RWPE1 (cell line): ENCODE measurements at places on chromosomes 11 and 22.
A peak's percentile ranks its signal among the peaks of the same experiment; 100 is the strongest.

DNA sequence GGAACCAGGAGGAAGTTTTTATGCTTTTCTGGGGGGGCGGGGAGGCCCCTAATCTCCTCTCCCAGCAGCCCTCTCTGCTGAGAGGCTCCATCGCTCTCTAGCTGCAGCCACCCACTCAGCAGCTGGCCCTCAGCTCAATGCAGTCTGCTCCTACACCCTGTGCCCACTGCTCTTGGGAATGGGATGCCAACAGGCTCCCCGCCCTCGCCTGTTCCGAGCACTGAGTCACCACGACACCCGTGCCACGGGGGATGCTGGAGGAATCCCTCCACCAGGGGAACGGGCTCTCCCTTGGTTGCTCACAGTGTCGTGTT, 23.5 kb upstream of the SUSD2 start:
- no peak for DNase-seq

GRCh38 chr11:10023212-10023611, 270.8 kb downstream of the SBF2 start:
- no peak for DNase-seq

DNA sequence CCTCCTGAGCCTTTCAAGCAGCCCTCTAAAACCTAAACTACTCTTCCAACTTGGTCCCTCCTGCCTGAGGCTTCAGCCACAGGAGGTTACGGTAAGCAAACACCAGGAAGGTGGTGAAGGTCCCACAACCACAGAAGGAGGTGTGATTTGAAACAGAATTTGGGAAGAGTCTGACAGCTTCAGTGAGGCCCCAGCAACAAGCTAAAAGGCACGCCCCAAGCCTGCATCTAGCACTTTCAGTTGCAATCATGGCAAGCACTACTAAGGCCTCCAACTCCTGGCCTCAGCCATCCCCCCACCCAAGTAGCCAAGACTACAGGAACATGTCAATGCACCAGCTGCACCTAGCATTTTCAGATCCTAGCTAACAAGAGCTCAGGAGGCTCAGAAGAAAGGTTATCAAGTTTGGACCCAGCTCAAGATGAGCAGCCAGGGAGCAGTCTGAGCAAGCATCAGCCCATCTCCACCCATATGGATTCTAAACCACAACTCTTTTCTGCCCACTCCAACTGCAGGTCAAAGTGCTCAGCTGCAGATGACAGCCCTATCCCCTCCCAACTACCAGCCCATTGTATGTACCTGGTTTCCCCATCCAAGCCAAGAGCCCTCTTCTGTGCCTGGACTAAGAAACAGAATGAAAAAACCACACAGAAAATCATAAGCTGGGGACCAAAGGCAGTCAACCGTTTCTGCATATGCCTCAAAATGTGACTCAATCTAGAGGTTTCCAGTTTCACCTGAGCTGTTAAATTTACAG, 10.4 kb upstream of the AHNAK start:
- DNase-seq: no peak

- DNase-seq: no peak
These were observed 119.3 kb downstream of the OSBP2 start for GRCh38 chr22:30813936-30814335.

DNA sequence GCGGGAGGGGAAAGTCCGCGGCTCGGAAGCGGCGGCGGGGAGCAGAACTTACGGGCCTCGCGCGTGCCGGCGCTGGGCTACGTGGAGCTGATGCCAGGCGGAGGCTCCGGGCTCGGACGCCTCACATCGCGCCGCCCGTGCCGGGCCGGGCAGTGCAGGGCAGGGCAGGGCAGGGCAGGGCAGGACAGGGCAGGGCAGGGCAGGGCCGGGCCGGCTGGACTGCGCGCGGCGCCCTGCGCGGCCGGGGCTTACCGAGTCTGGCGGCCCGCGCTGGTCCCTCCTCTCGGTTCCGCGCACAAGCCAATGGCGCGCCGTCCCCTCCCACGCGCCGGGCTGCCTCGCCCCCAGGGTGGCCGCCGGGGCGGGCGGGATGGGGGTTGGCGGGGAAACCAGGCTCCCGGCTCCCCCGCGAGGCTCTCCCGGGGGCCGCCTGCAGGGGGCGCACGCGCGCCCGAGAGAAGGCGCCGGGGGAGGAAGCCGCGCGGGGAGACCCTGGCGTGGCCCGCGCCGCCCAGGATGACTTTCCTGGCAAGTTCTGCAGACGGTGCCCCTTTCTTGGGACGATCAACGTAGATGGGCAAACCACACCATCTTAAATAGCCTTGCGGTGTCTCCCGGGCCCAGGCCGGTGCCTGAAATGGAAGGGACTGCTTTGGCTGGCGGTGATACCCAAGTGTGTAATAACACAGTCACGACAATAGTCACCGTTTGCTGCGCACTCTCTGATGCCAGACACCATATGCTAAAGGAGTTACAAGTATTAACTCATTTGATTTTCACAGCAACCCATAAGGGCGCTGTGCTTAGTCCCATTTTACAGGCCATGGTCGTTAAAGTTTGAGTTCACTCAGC, at the start of gene TP53I11:
Gene TP53I11, minus strand, starts transcription at position 259 of the 852 bp plus-strand sequence. CDS start 12,548 bp downstream, outside the sequence.
- peak; percentile 41 for DNase-seq

DNA sequence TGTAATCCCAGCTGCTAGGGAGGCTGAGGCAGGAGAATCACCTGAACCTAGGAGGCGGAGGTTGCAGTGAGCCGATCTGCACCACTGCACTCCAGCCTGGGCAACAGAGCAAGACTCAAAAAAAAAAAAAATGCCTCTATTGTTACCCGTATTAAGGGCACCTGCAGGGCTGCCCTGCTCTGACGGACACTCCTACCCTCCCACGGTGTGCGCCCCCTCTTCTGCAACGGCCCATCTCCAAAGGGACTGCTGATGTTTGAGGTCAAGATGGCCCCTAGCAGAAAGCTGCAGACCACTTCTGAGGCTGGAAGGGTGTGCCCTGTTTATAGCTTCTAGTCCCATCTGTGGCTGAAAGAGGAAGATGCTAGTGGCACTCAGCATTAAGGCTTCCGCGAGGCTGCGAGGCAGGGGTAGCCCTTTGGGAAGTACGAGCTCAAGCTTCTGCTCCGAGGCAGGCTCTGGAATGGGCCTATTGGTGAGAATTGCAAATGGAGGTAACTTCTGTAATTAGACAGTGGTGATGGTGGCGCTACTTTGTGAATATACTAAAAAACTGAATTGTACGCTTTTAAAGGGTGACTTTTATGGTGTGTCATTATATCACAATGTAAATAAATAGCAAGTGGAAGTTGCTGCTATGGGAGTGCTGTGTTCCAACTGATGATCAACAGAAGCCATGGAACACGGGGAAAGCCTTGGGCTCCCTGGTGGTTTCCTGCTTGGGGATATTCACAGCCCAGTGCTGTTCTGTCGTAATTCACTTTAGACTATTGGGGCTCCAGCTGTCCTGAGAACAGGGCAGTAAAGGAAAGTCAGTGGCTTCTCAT, 24.3 kb downstream of the ARFGAP2 start:
- no peak for DNase-seq

DNA sequence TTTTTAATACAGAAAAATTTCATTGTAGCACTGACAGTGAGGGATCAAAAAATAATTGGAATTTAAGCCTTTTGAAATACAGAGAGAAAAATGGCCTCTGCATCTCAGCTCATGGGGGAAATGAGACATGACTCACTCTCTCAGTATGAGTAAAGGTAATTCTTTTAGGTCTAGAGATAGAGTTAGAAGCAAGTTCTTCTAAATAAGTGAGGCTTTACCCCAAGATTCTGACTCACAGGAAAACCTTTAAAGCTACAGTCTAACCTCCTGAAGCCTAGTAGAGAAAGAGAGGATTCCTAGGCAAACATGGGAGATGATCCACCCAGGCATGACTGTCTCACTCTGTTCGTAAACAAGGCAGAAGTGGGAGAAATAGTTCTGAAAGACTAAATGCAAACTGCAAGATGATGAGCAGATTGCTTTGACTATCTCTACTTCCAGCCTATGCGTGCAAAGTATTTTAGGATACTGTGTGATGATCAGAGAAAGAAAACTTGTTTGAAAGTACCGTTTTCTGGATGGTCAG, 1003.3 kb upstream of the CCDC90B start:
- DNase-seq: peak; percentile 3

DNA sequence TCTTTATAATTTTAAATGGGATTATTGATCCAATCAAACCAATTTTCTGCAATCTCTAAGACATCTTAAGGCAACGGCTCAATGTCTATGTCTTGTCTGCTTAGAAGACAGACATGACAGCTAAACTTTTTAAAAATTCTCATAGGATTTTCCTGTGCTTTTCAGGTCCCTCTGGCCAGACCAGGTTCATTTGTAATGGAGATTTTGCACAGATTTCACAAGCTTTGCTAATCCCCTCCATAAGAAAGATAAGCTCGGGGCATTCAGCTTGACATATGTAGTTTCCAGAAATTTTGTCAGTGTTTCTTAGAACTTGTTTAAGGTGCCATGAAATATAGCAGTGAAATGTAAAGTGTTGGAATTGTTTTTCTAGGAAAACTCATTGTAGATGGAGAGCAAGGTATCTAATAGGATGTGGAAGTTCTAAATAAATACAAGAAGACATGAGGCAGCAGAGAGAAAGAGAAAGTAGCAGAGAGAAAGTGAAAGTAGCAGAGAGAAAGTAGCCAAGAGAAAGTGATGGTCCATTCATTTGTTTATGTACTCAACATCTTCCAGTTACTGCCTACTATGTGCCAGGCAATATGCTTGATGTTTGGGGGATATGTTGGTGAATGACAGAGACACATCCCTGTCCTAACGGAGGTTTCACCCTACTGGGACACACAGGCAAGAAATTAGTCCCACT, 219.1 kb upstream of the ARHGAP42 start:
- no peak for DNase-seq

DNA sequence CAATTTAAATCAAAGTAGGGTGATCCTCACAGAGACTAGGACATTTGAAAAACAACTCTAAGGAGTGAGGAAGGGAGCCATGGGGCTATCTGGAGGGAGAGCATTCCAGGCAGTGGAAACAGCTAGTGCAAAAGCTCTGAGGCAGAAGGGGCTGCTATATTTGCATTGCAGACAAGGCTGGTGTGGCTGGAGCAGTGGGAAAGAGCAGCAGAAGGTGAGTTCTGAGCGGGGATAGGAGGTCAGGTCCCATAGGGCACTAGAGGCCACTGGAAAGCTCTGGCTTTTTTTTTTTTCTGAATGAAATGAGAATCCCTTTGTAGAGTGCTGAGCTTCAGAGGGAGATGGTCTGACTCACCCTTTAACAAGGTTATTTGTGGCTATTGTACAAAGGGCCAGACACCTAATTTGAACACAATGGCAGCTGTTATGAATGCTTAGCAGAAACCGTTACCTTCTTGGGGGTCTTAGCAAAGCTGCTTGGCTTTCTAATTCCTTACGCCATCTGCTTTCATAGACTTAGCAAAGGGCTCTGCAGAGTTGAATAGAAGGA, 291.6 kb downstream of the BUD13 start:
- no peak for DNase-seq

DNA sequence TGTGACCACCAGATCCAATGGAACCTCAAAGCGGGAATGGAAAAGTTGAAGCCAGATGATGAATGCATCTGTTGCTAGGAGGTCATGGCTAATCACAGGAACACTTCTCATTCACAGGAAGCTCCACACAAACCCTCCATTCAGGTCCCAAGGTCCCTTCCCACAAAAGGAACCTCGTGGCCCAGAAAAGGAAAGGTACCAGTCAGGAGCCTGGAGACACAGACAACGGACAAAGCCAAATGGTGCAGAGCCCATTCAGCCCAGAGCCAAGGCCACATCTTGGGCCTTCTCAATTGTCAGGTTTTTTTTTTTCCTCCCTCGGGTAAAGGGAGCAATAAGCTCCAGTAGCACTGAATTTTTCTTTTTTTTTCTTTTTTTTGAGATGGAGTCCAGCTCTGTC, 87.0 kb downstream of the FAM168A start:
- no peak for DNase-seq

DNA sequence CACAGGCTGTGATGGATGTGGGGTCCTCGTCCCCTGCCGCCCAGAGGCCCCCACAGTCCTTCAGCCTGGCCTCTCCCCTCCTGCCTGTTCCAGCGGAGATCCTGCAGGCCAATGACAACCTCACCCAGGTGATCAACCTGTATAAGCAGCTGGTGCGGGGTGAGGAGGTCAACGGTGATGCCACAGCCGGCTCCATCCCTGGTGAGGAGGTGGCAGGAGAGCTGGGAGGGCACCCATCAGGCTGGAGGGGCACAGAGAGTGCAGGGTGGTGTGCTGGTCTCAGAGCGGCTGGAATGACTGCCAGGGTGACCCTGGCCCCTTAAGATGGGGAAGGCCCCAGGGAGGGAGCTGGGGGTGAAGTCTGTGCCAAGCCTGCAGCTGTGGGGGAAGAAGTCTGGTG, 14.6 kb upstream of the SH3BP1 start:
- no peak for DNase-seq

- DNase-seq: no peak
These were observed 868.5 kb upstream of the TENM4 start for GRCh38 chr11:80309301-80309700.

DNA sequence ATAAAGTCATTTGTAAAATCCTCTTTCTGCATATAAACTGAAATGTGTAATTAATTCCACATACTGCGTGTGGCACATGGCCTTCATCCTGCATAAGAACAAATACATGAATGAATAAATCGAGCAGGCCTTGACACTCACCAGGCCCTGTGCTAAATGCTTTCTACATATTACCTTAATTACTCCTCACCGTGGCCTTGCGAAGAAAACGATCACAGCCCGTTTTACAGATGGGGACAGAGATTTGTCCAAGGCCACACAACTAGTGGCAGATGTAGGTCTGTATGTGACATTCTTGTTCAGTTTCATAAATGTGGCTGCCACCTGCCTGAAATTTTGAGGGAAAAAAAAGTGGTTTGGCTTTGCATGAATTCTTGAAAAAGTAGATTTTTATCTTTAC, 5.8 kb upstream of the CCND1 start:
- no peak for DNase-seq

- DNase-seq: no peak
These were observed 758.4 kb downstream of the LRRC4C start for GRCh38 chr11:40701027-40701426.

DNA sequence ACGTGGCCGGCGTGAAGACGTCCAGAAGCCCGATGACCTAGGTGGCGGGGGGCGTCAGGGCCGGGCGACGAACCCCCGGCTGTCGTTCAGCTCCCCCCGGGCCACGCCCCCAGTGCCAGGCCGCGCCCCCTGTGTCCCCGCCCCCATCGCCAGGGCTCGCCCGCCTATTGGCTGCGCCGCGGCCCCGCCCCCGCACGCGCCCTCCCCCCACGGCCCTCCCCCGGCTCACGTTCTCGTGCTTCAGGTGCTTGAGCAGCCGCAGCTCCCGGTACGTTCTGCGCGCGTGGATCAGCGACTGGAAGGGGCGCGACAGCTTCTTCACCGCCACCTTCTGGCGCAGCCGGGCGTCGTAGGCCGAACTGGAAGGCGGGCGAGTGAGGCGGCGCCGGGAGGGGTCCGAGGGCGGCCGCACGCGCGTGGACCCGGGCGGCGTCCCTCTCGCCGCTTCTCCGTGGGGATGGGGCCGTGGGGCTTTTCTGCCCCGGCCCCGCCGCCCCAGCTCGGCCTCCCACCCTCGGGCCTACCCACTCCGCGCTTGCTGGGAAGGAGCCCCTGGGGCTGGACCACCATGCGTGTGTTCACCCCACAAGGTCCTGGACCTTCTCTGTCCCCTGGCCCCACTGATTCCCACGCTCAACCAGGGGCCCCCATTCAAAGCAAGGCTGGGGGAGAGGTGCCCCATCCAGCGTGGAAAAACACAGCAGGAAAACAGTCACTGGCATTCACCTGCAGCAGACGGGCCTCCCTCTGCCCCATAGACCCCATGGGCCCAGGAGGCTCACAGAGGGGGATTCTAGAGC, 2.4 kb downstream of the MAPK11 start:
- DNase-seq: peak; percentile 80

- peak; percentile 73 for DNase-seq
These were observed 10.6 kb downstream of the RPL3 start for GRCh38 chr22:39308614-39309363.

- no peak for DNase-seq
These were observed 267.6 kb downstream of the KIRREL3 start for GRCh38 chr11:126732981-126733380.

- no peak for DNase-seq
These were observed 423.4 kb upstream of the CHORDC1 start for GRCh38 chr11:90646266-90646665.
